ENCODE measurements at places on chromosomes 3 and 15.

- DNase-seq: no peak
Measured at GRCh38 chr3:129424185-129424841, 4.1 kb downstream of the EFCAB12 start.

DNA sequence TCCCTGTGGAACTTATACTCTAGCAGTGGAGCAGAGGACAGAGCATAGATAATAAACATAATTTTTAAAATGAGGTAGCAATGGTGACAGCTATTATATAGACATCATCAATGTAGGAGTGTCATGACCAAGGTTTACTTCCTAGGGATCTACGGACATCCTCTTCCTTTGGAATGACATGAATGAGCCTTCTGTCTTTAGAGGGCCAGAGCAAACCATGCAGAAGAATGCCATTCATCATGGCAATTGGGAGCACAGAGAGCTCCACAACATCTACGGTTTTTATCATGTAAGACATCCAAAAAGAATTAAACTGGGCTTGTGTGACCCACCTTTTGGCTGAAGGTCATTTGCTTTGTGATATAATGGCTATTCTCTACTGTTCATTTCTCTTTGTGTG is 30.1 kb upstream of the CAPN3 start:
- no peak for DNase-seq

DNA sequence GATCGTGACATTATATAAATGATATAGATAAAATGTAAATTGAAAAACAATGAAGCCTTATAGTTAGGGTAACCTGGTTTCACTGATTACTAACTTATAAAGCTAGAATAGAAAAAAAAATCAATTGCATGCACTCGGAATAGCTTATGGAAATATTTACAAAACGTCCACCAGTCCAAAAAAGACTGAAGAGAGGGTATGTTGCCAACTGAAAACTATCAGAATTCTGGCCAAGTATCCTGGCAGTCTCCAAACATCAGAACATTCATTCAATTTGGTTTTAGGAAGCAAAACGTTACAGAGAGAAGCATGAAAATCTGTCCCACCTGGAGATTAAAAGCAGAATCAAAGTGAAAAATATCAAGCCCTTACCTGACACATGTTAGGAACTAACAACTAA is 892.4 kb downstream of the ROBO1 start:
- DNase-seq: no peak

- no peak for DNase-seq
Measured at GRCh38 chr15:99385005-99385669, 133.9 kb downstream of the LRRC28 start.
